ENCODE measurements at places on chromosomes 6 and 20.

DNA sequence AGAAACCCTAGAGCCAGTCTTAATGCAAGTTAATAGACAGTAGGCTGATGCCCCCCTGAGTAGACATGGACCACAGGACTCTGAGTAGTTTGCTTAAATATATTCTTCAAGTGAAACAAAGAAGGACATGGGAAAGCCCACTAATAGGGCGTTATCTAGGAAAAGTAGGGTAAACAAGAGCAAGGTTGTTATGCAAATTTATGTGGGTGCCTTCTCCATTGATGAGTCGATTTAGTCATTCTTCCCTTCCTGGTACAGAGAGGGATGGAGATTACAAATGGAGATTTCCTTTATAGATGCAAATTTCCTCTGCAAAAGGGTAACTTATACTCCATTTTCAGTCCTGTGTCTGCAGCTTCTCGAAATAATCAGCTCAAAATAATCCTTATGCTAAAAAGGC lies 262.0 kb downstream of the CD83 start:
- no peak for DNase-seq

- no peak for DNase-seq
These were observed 1.3 kb upstream of the MTFR2 start for GRCh38 chr6:136251394-136251793.

DNA sequence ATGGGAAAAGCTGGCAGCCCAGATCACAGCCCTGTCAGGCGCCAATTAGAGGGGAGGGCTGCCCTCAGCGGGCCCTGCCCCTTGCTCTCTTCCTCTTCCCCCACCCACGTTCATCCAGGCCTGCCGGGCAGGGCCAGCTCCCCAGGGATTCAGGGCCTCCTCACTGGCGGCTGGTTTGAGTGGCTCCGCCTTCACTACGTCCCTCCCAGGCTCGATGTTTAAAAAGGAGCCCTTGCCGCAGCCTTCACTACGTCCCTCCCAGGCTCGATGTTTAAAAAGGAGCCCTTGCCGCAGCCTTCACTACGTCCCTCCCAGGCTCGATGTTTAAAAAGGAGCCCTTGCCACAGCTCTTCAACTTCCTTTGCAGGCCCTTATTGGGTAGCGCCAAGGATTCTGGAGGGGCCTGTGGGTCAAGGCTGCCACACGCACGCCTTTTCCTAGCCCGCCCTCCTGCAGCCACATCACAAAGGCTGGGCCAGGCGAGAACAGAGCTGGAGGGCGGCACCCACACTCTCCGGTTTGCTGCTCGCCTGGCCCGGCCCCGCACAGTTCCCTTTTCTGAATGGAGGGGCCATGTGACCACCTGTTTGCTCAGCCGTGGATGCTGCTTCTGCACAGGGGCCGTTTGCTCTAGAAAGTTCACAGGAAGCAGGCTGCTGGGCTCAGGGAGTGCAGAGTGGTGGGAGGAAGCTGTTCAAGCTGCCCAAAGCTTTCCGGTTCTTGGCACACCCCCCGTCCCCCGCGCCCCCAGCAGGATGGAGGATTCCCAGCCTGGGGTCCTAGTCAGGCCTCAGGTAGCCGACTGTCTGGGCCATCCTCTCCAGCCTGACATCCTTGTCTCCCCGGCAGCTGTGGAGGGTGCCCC lies 1.6 kb downstream of the SLC17A9 start:
- peak; percentile 76 for DNase-seq

DNA sequence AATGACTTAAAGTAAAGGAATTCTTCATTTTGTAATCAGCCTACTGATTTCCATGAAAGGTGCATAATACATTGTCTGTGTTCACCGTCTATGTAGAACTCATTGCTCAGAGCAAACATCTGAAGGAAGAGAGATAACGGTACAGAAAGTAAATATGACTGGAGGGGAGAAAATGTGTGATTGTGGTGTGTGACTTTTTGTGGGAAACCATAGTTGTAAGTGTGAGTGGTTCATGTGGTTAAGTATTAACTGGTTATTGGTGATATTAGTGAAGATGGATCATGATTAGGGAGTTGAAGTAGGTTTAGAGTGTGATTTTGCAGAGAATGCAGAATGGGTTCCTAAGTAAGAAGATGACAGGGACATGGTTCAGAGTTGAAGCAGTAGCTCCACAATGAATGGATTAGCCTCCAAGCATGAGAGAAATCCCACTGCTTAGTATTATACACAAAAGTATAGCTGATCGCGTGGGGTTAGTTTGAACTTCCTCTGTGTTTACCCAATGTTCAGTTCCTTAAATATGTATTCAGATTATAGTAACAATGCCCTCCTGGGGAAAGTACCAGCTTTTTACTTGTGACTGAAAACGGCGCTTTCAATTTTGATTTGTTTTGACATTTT lies 368.9 kb downstream of the UTRN start:
- no peak for DNase-seq

GRCh38 chr6:3076320-3076719 lies 8.0 kb downstream of the RIPK1 start:
- no peak for DNase-seq

GRCh38 chr6:37637562-37638413 lies 59.9 kb downstream of the MDGA1 start:
- DNase-seq: no peak

- no peak for DNase-seq
These were observed 301.7 kb upstream of the ZFP64 start for GRCh38 chr20:52493171-52493721.

DNA sequence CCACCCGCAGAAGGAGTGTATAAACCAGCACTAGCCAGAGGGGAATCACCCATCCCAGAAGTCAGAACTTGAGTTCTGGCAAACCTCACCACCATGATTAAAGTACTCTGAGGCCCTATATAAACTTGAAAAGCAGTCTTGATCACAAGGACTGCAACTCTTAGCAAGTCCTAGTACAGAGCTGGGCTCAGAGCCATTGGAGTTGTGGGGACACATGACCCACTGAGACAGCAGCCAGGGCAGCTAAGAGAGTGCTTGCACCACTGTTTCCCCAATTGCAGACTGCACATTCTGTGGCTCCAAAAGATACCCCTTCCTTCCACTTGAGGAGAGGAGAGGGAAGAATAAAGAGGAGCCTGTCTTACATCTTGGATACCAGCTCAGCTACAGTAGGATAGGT lies 4.7 kb upstream of the MCM9 start:
- DNase-seq: no peak

- no peak for DNase-seq
These were observed 7.6 kb downstream of the CYB5R4 start for GRCh38 chr6:83867043-83867442.

DNA sequence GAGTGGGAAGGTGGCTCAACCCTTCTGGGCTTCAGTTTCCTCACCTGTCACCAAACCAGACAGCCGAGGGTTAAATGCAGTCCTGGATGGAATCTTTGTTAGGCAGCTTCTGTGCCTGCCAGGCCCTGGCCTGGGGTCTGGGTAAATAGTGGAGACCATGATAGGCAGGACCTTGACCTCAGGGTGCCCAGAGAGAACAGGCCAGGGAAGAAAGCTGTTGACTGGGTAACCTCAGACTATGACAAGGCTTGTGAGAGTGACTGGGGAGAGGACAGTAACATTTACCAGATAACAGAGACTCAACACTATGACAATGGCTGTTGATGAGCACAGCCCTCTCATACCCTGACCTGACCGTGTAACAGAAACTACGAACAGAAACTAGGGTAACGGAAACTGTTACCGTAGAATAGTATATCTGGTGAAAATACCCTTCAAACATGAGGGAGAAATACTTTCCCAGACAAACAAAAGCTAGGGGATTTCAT lies 218.3 kb downstream of the PREX1 start:
- no peak for DNase-seq

GRCh38 chr6:105988321-105988720 lies 97.8 kb upstream of the PRDM1 start:
- no peak for DNase-seq

DNA sequence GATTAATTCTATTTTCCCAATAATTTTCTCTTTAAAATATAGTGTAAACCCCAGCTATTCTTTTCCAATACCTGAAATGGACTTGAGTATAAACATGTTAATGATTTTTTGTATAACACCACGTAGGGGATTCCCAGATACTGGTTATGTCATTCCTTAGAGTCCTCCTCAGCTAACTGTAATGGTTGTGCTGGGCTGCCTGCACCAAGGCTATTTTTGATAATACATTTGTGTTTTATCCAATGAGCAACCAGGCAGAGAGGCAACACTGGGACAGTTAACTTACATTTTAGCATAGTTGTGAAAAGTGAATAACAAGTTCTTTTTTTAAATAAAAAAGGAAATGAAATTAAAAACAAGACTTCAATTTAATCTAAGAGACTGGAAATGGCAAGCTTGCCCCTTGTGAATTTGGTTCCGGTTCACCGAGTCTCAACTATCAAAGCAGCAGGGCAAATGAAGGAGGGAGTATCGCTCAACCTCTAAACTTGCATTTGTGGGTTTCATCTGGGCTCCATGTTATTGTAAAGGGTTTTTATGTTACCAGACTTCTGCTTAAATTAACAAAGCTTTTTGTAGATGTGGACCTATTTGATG lies 18.8 kb upstream of the BACH2 start:
- no peak for DNase-seq

DNA sequence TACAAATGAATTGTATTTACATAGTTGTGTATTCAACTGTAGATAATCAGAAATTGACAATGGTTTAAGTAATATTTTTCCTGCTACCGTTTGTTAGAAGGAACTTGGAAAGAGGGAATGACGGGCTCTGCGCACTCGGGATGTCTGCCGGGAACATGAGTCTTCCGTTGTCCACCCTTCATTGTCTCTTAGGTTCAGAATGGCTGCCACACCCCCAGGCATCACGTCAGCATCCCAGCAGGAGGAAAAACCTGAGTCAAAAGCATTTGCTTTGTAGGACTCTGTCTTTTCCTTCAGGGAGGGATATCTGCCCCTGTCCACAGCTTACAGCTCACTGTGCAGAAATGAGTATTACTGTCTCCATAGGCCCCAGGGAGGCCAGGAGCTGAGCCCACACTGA lies 331.2 kb downstream of the THBS2 start:
- DNase-seq: no peak

- no peak for DNase-seq
These were observed 236.9 kb downstream of the BCAS1 start for GRCh38 chr20:53833333-53834061.

DNA sequence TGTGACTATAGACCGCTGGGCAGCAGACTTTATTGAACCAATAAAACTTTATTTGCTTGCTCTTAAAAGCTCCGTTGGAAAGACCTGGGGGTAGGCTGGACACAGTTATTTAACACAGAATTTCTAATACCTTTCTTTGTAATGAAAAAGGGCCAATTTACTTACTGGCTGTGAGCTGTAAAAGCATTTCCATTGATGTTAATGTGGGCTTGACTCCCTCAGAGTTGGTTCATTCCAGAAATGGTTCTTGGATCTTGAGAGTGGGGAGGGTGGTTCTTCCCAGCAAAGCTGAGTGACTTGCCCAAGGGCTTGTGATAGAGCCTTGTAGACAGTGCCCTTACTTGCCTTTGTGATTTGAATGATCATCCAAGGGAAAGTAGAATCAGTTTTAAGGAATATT lies 100.6 kb downstream of the SOX4 start:
- DNase-seq: no peak

GRCh38 chr6:168133168-168133561 lies 54.2 kb upstream of the FRMD1 start:
- no peak for DNase-seq

GRCh38 chr6:5045416-5045815 lies 39.7 kb upstream of the PPP1R3G start:
- no peak for DNase-seq

DNA sequence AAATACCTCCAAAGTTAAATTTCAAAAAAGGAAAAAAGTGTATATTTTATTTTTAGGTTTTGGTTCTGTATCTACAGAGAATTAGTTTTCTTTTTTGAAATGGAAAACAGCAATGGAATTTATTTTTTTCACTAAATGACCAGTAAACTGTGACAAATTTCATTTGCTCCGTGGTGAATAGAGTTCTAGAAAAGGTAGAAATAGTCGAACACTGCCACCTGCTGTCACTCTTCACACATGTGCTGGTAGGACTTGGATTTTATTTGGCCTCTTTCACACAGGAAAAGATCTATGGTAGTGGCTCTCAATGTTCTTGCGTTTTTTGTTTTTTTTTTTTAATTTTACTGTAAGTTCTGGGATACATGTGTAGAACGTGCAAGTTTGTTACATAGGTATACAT lies 312.5 kb downstream of the EYA4 start:
- DNase-seq: peak; percentile 42

GRCh38 chr6:2794171-2794730 lies 29.1 kb downstream of the WRNIP1 start:
- DNase-seq: no peak

DNA sequence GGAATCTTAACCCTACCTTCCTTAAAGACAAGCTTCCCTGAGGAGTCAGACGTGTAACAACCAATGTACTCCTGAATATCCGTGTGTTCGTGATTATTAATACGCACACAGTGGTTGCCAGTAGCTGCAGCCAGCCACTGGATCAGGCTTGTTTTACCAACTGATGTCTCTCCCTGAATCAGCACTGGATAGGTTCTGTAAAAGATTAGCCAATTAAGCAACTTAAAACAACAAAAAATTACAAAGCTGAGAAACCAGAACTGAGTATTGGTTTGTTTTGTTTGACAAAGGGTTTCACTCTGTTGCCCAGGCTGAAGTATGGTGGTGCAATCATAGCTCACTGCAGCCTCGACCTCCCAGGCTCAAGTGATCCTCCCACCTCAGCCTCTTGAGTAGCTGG lies 69.3 kb downstream of the MDN1 start:
- DNase-seq: no peak

GRCh38 chr6:88492824-88493223 lies 326.7 kb upstream of the CNR1 start:
- DNase-seq: no peak

DNA sequence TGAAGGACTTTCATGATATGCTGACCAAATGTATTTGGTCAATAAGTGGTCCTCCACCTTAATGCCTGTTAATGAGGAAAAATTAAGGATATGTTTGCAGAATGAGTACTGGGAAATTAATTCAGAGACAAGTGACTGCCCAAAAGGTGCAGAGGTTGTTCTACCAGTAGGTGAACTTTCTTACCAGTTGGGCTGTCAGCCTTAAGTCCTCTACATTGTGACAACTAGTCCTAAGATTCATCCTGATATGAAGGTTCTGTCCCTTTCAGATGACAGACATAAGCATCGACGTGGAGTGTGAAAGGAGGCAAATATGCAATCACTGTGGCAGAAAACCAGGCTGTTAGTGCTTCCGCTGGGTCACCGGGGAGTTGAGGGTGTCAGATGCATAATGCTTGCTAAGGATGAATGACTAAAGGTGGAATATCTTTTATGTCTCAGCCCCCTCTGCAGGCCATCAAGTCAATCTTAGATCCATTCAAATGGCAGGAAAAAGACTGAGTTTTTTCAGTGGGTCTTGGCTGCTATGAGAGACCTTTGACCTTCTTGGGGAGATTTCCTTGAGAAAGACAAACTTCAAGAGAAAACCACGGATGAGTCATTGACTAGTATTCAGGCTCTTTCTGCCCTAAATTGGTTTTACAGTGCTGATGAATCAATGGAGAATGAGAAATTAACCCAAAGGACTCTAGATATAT lies 226.0 kb downstream of the TPBG start:
- DNase-seq: peak; percentile 10

- DNase-seq: no peak
These were observed 49.8 kb downstream of the TSHZ2 start for GRCh38 chr20:53021934-53022333.

GRCh38 chr6:97939440-97940168 lies 656.6 kb upstream of the MMS22L start:
- DNase-seq: no peak

Measured in NCI-H1092 (cell line).